Fibroblast of gingiva (primary cell): ENCODE measurements at places on chromosomes 6 and 20.
A peak's percentile ranks its signal among the peaks of the same experiment; 100 is the strongest.

DNA sequence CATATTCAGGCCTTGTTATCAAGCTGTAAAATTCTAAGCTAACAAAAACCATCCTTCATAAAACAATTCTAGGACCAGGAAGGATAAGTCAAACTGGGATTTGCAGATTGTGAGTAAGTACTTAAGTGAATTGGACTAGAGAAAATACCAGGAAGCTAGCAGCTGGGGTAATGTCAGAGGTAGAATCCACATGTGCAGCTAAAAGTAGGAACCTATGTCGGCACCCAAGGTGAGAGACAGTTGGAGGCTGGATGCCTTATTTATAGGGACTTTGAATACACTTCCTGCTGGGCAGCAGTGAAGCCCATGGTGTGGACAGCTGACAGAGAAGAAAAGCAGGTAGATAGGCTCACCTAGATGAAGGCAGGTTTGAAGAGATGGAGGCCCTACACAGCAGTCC, 127.3 kb downstream of the FLRT3 start:
- DNase-seq: no peak

- no peak for DNase-seq
Measured at GRCh38 chr20:25145131-25145530, 50.4 kb upstream of the ENTPD6 start.

- DNase-seq: no peak
Measured at GRCh38 chr20:48460681-48461080, 367.1 kb downstream of the PREX1 start.

- DNase-seq: no peak
Measured at GRCh38 chr6:95658886-95659285, 81.6 kb downstream of the MANEA start.

DNA sequence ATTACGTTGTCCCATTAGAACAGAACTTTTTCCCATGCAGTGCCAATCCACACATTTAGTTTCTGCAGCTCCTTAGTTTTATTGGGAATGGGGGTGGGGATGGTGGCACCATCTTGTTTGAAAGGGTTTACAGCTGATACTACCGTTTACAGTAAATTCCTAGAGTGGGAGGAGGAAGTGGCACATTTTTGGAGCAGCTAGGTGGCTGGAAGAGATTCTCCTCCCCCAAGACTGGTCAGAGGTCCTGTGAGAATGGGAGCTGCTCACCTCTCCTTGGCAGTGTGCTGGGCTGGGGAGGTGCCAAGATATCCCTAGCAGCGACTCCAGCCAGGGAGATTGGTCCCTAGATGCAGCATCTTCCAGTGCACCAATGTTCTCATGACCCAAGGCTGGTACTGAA, 12.4 kb upstream of the CCN6 start:
- DNase-seq: no peak

DNA sequence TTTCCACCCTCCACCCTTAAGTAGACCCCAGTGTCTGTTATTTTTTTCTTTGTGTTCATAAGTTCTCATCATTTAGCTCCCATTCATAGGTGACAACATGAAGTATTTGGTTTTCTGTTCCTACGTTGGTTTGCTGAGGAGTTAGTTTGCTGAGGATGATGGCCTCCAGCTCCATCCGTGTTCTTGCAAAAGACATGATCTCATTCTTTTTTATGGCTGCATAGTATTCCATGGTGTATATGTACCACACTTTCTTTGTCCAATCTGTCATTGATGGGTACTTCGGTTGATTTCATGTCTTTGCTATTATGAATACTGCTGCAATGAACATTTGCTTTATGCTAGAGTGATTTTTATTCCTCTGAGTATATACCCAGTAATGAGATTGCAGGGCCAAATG, 301.2 kb downstream of the ADGRG6 start:
- DNase-seq: no peak

DNA sequence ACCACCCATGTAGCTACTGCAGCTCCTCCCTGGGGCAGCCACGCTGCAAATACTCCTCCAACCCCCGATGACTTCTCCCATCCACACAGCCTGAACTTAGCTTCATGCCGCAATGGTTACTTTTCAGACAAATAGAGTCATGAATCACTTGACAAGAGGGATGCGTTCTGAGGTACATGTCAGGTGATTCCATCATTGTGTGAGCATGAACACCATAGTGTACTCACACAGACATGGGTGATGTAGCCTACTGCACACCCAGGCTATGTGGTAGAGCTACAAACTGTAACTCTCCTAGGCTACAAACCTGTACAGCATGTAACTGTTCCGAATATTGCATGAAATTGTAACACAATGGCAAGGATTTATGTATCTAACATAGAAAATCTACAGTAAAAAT, 298.5 kb upstream of the SLC35B3 start:
- no peak for DNase-seq

GRCh38 chr20:44866703-44867335, 18.7 kb upstream of the YWHAB start:
- no peak for DNase-seq

- no peak for DNase-seq
Measured at GRCh38 chr20:25216199-25216945, 20.9 kb downstream of the ENTPD6 start.

DNA sequence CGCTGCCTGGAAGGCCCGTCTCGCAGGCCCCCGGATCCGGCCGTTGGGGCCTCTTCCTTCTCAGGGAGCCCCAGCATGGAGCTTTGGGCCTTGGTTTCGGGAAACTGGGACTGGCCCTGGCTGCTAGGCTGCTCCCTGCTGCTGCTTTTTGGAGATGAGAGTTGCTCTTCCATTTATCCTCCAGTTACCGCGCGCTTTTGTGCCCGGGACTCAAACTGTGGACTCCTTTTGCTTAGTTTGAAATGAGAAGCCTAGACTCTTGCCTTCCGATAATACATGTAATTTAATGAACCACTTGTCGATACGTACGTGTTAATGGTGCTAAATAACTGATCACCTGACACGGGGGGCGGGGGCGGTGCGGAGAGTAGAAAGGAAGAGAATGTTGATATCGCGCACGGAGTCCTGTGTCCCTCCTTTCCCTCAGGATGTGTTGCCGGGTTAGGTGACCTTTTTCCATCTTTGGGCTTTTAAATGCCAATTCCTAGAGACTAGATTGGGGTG, 968 bp downstream of the PHF3 start:
- DNase-seq: peak; percentile 19

- DNase-seq: no peak
Measured at GRCh38 chr6:40788661-40789655, 201.8 kb upstream of the LRFN2 start.

DNA sequence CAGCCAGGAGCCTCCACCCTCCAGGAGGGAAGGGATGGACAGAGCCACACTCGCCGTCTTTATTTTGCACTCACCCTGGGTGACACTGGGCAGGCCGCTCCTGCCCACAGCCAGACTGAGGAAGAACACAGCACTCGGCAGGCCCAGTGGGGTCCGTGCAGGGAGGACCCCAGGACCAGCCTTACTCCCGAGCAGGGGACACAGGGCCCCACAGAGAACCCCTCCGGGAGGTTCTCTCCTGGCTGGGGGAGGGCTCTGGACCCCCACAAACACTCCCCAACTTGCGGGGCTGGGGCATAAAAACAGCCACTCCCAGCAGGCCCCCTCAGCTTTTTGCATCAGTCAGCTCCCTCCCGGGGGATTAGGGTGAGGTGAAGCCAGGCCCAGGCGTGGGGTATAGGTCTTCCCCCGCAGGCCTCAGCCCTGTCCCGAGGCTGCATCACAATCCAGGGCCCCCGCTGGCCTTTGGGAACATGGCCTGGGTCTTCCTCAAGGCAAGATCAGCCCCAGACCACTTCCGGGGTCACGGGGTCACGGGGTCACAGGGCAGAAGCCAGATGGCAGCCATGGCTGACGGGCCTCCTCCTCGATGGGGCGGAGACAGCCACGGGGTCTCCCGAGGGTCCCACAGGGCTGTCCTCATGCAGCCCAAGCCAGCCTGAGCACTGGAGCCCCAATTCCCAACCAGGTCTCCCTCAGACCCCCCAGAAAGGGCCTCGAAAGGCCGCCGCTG, 3.2 kb downstream of the TNFRSF6B start:
- no peak for DNase-seq

DNA sequence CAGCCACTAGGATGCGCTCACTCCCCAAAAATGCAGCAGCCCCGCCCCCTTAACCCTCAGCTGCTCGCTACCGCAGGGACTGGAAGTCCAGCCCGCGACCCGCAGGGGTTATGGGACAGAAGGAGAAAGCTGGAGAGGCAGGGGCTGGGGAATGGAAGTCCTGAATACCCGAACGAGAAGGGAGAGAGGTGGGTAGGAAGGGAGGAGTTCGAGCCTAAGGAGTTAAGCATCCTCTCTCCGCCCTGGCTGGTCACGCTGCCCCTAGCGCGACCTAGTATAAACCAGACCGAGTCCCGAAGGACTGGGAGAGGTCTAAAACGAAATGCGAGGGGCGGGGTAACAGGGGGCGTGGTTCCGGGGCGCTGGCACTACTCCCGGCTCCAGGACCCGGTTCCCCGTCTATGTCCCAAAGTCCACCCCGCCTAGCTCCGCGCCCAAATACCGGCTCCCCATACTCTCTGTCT, 448 bp upstream of the DDAH2 start:
- peak; percentile 90 for DNase-seq

DNA sequence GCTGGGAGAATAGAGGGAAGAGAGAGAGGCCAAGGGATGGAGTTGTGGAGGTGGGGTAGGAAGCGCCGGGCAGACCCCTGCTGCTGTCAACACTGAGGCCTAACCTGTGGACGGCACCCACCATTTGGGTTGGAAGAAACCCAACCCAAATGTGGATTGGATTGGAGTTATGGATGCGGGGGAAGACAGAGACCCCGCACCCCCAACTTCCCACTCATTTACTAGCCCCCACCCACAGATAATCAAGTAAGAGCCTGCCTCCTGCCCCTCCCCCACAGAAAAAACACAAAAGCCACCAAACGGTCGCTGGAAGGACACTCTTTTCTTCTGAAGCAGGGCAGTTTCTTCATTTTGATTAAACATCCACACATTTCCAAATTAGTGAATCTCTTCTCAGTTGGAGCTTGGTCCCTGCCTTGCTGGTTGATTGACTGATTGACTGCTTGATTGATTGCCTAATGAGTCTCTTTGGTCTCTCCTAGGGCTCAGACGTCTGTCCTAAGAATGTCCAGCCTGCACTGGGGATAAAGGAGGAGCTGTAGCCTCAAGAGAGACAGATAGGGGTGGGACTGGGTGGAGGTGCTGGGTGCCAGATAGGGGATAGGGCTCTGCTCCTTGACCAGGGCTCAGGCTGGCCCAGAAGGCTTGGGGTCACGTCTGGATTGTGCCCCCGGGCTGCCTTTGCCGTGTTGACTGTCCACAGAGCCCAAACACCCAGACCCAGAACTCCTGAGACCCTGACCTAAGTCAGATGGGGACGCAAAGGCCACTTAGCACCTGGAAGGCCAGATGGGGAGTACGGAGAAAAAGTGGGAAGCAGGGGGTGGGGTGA, 74.9 kb upstream of the FOXP4 start:
- no peak for DNase-seq

DNA sequence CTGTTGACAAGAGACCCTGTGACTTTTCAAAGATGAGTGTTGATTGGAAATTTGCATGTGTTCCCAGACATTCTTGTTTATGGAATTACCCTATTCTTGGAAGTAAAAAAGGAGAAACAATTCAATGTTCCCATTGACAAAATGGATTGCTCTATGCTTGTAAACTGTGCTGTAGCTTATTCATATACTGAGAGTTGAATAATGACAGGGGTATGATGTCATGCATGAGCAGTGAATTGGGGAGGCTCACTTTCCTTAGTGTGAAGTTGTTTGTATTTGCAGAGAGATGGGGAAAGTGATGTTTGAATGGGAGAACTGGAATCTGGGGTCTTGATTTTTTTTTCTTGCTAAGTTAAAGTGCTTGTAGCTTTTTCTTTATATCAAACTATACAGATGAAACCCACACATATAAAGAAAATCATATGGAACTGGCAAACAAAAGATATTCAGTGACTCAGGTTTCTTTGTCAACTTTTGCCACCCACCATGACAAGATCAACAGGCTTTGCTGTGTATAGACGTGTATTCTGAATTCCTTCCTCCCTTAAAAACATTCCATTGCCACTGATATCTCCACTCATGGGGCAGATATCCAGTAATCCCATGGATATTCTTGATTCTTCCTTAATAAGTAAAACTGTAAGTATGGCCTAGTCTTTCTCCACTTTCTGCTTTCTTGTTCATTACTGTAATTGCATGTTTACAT, 97.8 kb upstream of the JAG1 start:
- no peak for DNase-seq

- peak; percentile 77 for DNase-seq
Measured at GRCh38 chr6:169589699-169590257, 112.1 kb downstream of the WDR27 start.

- DNase-seq: no peak
Measured at GRCh38 chr20:59864726-59865125, 68.7 kb downstream of the SYCP2 start.

GRCh38 chr6:150881911-150882481, 16.5 kb downstream of the MTHFD1L start:
- peak; percentile 80 for DNase-seq

DNA sequence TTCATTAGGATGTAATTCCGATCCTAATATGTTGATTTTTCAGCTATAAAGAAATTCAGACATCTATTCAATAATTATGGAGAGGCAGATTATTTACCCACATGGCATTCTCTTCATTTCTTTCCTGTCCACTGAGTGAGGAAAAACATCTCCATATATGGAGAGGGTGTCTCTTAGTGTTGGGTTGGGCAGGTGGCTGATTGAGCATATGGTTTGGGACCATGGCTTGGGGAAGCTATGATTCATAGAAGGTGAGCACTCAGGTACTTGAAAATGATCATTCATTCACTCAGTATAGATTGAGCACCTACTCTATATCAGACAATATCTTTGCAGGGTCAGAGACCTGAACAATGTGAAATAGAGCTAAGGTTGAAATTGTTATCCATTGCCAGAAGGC, 41.3 kb upstream of the IL20RA start:
- no peak for DNase-seq

DNA sequence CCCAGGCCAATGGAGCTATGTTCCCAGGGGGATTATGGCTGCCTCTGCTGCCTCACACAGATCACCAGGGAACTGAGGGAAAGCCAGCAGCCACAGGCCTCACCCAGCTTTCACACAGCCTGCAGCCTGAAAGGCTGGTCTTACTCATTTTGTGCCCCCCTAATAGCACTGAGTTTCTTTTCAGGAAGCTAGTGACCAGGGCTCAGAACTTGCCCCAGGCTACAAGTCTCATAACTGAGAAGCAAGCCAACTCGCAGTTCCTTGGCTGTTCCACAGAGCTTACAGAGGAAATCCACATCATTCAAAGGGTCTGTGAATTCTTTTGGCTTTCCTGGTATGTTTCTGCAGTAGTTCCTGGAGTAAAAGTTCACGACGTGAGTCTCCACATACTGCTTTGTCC, 524.8 kb upstream of the GJE1 start:
- DNase-seq: no peak

- DNase-seq: peak; percentile 32
Measured at GRCh38 chr6:168035098-168035660, 37.7 kb downstream of the KIF25 start.

- peak; percentile 50 for DNase-seq
Measured at GRCh38 chr6:144149894-144150709, at the start of gene STX11. Gene STX11 (plus strand): TSS chr6:144150517. CDS start chr6:144186628, 36,111 bp downstream.
